ENCODE measurements at places on chromosomes 7 and 10.

- DNase-seq: peak; percentile 76
Measured at GRCh38 chr10:11165591-11166543, 148.2 kb downstream of the CELF2 start.

GRCh38 chr10:59079386-59080226 is 96.8 kb upstream of the PHYHIPL start:
- DNase-seq: no peak

DNA sequence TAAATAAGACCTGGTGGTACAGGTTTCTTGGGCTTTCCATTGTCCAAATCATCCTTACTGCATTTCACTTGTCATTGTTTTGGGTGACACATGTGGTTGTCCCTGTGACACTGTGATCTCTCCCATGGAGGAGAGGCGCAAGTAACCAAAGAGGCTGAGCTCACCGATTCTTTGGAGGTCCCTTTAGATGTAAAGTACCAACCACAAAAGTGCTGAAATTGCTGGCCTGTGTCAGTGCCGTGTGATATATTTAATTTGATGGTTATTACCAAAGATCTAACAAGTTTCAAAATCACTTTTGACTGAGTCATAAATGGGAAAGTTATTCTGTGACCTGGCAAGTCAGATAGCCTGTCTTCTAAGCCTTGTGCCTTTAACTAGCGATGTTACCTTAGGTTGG is 19.4 kb downstream of the MCM10 start:
- peak; percentile 29 for DNase-seq

- no peak for DNase-seq
Measured at GRCh38 chr7:83457022-83457892, 191.7 kb downstream of the SEMA3E start.
